Activated T-cell treated with anti-CD3 and anti-CD28 coated beads for 4 hours (primary cell): ENCODE measurements at places on chromosomes 1 and 21.

DNA sequence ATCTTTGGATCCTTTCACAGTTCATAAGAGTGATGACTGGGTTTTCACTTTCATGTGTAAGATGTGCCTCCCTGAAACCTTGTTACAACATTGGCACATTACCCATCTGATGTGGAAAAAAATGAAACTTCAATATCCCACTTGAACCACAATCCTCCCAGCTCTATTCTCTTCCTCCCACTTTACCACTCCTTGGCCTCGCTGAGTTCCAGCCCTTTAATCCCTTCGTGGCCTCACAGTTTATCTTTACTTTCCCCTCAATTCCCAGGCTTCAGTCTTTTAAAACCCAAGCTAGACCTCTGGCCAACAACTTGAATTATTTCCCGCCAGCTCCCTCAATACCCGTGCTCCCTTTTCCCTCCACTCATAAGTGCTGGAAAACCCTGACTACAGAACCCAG lies 25.0 kb upstream of the CTTNBP2NL start:
- DNase-seq, result no peak

DNA sequence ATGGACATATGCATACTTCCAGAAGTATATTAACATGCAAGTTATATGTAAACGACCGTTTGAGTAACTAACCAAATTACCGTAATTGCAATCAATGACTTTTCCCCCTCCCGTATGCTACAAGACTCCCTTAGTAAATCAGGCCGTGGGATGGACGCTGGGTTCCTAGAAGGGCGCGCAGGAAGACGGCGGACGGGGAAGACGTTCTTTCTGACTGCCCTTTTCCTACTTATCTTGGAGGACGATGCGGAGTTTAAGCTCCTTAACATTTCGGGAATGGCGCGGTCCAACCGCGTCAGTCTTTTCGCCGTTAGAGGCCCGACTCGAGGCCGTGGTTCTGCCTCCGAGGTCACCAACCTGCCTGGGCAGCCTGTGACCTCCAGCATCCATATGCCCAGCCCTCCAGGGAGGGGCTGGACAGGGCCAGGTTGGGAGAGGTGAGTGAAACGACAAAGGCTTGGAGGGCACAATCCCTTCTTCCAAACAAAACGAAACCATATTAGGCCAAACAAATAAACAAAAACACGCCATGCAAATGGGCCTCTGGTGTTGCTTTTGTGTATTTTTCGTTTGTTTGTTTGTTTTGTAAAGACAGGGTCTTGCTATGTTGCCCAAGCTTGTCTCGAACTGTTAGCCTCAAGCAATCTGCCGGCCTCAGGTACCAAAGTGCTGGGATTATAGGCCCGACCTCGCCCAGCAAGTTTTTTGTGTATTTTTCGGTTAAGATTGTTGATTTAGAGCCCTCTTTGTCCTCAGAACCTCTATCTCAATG lies 873 bp upstream of the PI4KB start:
- no peak for DNase-seq

DNA sequence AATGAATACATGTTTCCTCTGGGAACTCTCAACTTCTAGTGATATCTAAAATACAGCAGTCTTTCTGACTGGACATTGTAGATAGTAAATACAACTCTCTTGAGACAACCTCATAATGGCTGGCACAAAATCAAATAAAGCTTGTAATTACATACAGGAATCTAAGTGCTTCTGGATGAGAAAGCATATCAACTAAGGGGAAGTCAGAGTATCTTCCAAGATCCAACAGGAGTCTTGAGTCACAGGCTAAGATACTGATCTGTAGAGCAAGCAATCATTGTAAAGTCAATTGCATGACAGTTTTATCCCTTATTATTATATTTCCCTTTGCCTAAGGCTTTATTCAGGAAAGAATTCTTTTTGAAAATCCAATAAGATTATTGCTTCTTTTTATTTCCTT lies 249.9 kb downstream of the LRRIQ3 start:
- no peak for DNase-seq

DNA sequence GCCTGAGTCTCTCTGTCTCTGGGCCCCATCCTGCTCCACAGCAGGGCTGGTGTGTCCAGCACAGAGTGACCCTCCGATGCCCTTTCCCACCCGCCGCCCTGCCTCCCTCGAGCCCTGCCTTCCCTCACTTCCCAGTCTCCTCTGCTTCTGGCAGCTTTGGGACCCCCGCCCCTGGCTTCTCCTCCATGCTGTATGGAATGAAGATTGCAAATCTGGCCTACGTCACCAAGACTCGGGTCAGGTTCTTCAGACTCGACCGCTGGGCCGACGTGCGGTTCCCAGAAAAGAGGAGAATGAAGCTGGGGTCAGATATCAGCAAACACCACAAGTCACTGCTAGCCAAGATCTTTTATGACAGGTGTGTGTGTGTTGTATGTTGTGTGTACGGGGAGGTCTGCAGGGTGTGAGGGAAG lies 14.3 kb downstream of the MOV10 start:
- DNase-seq, result no peak

GRCh38 chr1:151760597-151761385 lies 2.5 kb downstream of the MRPL9 start:
- DNase-seq, result no peak

DNA sequence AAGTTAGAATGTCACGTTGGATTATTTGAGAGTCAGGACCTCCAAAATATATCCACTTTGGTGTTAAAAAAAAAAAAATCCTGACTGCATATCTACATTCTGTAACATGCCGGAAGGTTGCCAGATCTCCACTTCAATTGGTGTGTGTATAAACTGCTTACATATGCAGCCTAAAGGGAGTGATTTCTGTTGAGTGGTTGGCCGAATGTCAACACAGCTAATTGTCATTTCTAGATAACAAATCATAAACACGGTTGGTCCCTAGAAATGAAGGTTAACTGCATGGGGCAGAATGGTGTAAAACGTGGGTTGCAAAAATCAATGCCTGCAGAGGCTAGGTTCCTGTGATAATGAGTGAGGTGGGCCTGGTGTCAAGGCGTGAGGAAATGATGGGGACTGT lies 15.0 kb upstream of the ROR1 start:
- DNase-seq, result no peak

GRCh38 chr1:96357141-96357765 lies 364.3 kb upstream of the PTBP2 start:
- DNase-seq, result no peak
